Stimulated activated CD4-positive, alpha-beta T cell treated with anti-CD3 and anti-CD28 coated beads, Interleukin-15, amount 100 ng/mL, for 1 hour (primary cell): ENCODE measurements at places on chromosomes 2 and 18.

- no peak for DNase-seq
These were observed 72.1 kb downstream of the PSMG2 start for GRCh38 chr18:12774982-12775381.

DNA sequence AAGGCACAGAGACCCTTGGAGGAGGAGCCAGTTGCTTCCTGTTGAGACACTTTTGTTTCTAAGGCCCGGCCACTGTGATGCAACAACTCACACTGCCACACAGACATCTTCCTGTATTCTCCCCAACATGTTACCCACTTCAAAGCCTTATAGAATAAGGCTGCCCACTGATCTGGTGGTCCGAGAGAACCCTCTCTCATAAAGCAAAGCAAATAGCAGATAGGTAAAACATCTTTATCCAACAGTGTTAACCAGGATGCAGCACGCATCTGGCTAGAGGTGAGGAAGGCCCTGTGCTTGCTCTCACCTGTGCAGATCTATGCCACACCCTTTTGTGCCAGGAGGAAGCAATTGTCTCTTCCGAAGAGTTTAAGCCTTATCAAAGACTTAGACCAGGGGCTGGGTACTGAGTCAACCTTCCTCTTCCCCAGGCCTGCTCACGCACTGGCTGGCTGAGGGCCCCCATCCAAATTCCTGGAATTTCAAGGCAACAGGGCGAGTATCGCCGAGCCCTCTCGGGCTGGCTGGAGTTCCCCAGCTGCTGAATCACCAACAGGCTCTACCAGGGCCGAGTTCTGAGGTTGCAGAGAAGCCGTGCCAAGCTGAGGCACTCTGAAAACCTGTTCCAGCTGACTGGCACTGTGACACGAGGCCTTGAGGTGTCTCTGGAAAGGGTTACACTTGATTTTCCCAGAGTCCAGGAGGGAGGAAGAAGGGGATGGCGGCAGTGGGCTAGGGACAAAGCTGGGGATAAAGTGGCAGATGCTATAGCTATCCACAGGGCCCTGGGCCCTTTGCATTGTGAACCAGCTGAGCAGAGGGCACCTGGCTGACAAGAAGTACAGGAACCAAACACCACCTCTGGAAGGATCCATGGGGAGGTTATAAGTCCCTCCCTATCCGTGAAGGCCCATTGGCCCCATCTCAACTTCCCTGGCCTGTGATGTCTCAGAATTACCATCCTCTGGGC lies 29.3 kb downstream of the TGFA start:
- DNase-seq: no peak

DNA sequence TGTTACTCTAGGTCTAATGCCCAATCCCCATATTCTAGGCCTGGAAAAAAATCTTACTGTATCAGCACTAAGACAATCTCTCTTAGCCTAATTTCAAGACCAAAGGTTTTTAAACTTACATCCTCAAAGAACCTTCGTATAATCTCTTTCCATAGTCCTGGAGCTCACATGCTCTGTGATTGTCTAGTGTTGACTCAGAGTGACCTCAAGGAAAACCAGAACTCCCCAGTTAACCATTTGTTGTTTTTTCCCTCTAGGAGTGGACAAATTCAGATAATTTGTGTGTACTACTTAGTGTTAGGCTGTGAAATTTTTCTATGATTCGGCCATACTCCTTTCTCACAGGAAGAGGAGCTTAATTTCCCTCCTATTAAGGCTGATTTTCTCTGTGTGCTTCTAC lies 536.1 kb downstream of the SLC4A3 start:
- no peak for DNase-seq

GRCh38 chr2:43324259-43325106 lies 98.1 kb upstream of the ZFP36L2 start:
- no peak for DNase-seq

GRCh38 chr2:157732596-157732995 lies 103.9 kb upstream of the ACVR1C start:
- no peak for DNase-seq

- no peak for DNase-seq
These were observed 99.9 kb downstream of the PARD3B start for GRCh38 chr2:204645018-204645773.

- DNase-seq: no peak
These were observed 44.6 kb downstream of the ITGB1BP1 start for GRCh38 chr2:9378433-9379390.

DNA sequence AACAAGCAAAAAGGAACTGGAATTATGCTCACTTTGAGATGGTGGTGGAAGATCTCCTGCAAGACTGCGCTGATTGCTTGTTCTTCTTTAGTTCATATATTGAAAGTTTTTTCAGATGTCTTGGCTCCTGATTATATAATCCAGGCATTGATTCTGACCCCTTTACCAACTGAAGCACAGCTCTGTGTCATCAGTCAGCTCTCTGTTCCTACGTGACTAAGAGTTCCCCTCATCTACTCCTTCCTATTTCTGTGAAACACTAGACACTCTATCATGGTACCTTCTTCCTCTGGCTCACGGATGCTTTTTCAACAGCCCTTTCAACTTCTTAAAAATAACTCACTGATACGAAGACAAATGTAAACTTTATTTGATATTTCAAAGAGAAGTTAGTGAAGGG lies 788.6 kb downstream of the SOCS6 start:
- DNase-seq: no peak

GRCh38 chr18:8362863-8363262 lies 246.4 kb upstream of the RAB12 start:
- no peak for DNase-seq

DNA sequence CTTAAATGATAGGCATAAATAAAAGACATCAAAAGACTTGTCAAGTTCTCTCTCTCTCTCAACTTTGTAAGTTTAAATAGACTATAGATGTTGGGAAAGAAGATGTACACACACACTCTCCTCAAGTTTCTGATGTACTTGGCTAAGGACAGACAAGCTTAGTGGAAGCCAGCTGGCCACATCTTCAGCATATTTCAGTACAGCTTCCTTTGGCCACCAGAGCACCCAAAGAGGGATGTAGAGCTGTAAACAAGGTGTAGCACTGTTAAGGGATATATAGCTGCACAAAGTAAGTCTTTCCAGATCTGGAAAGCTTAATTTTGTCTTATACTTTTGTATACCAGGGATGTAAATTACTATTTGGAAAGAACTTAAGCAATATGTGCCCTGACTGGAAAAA lies 64.3 kb upstream of the MSTN start:
- DNase-seq: no peak

DNA sequence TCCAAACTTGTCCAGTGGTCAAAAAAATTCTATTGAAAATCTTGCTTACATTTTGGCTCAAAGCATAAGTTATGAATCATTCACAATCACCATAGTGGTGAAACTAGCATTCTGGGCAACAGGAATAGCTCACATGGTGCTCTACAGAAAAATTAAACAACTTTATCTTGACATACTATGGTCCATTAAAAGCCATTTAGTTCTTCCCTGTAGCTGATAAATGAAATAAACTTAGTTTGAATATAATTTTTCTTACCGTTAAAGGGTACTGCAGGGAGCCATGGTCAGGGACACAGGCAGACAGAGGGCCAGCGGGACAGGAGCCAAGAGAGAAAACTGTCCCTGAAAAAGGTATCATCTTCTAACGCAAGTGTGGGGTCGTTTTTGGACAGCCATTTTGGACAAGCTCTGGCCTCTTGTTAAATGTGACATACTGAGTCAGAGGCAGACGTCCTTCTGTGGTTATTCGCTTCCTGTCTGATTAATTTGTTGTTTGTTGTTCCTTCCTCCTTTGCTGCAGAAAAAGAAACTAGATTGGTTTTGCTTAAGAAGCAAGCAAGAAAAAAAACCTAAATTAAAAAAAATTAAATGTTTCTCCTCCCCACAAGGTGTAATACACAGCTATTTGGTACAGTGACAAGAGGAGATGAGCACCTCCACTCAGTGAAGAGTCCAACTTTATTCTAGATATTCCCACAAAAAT lies at the start of gene WIPF1:
TSS of gene WIPF1 (minus strand) at position 460 of the 703 bp plus-strand sequence. CDS start 12,231 bp downstream, outside the sequence.
- DNase-seq: no peak

GRCh38 chr2:130840506-130840905 lies 3.8 kb downstream of the ARHGEF4 start:
- DNase-seq: no peak

GRCh38 chr18:68438983-68439382 lies 275.9 kb downstream of the TMX3 start:
- DNase-seq: no peak

DNA sequence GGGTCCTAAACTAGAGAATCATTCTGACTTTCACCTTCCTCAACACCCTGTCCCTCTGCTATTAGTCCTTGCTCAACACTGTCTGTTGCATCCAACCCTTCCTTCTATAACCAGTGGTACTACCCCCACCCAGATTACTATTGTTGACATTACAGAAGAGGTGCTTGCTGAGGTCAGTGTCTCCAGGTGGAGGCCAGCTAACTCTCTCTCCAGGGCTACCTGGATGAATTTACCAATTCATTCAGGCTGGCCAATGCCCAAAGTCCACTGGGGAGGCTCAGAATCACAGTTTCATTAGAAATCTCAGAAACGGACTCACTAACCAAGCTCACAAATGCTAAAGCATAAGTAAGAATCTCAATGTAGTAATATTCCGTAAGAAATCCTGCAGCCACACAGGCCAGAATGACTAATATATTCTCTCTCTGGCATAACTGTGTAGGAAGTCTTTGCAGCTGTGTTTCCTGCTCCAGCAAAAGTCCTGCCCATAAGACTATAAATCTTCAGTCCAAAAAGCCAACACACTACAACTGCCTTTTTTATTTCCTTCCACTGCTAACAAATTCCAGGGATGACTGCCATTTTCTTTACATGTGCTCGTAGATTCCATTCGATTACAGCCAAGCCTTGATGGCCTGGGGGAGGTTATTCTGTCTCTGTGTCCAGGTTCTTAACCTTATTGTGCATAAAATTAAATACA lies 10.0 kb upstream of the TTR start:
- no peak for DNase-seq

- no peak for DNase-seq
These were observed 208.3 kb upstream of the HDAC4 start for GRCh38 chr2:239609162-239609561.

GRCh38 chr2:65767946-65768345 lies 335.5 kb upstream of the SPRED2 start:
- no peak for DNase-seq

GRCh38 chr2:105469781-105470180 lies 70.9 kb upstream of the FHL2 start:
- no peak for DNase-seq

GRCh38 chr2:197240421-197241041 lies 70.0 kb downstream of the ANKRD44 start:
- DNase-seq: no peak

- no peak for DNase-seq
These were observed 56.2 kb downstream of the PXDN start for GRCh38 chr2:1688161-1688560.

DNA sequence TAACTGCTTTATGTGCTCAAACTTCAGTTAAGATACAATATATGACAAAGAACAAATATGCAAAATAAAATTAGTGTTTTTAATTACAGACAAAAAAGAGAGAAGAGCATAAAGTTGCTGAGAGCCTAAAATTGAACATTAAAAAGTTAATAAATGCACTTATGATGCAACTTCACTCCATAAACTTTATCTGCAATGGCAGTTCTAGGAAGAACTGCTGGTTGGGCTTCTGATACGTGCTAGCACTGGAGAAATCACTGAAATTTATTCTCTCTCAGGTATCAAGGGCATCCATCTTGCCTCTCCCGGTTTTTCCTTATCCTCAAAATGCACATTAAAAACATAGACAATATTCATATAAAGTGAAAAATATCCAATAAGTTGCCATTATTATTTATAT lies 35.7 kb downstream of the MYO3B start:
- no peak for DNase-seq

GRCh38 chr2:60213865-60214625 lies 339.4 kb downstream of the BCL11A start:
- no peak for DNase-seq

- no peak for DNase-seq
These were observed 234.9 kb upstream of the CYRIA start for GRCh38 chr2:16900405-16901025.

DNA sequence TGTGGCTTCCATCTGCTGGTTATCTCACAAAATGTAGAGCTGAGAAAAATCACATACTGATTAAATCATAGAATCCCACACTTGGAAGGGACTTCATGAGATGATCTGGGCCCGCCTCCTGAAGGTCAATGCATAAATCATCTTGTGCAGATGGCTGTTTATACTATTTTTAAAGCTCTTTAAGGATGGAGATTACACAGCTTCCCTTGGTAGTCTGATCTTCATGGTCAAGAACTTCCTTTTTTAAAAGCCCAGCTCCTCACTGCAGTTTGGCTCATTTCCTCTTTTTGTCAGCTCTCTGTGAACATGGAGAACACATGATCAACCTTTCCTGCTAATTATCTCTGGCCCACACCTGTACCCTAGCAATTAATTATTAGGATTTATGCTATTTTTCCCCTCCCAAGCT lies 25.9 kb downstream of the GCG start:
- DNase-seq: no peak

DNA sequence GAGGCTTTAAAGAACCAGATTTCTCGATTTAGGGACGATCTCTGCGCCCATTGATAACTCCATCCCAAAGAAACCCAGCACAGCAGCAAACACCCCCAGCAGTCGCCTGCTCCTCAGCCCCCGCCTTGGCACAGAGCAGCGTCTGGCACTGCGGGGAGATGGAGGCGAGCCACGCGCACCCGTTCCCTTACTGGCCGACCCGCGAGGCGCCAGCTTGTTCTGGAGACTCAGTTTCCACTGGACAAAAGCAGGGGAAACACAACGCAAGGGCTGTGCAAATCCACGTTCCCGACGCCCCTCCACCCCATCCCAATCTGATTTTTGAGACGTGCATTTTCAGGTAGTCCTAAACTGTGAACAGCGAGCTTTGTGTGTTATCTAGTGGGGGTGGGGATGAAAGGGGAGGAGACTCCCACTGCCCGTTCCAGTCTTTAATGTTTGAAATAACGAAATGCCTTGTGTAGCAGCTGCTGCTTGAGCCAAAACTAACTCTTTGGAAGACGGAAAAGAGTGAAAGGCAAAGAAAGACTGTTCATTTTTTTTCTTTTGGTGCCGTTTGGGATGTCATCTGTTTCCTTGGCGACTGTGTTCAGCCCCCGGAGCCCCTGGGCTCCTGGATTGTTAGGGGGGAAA lies 143.2 kb downstream of the MEIS1 start:
- DNase-seq: no peak

DNA sequence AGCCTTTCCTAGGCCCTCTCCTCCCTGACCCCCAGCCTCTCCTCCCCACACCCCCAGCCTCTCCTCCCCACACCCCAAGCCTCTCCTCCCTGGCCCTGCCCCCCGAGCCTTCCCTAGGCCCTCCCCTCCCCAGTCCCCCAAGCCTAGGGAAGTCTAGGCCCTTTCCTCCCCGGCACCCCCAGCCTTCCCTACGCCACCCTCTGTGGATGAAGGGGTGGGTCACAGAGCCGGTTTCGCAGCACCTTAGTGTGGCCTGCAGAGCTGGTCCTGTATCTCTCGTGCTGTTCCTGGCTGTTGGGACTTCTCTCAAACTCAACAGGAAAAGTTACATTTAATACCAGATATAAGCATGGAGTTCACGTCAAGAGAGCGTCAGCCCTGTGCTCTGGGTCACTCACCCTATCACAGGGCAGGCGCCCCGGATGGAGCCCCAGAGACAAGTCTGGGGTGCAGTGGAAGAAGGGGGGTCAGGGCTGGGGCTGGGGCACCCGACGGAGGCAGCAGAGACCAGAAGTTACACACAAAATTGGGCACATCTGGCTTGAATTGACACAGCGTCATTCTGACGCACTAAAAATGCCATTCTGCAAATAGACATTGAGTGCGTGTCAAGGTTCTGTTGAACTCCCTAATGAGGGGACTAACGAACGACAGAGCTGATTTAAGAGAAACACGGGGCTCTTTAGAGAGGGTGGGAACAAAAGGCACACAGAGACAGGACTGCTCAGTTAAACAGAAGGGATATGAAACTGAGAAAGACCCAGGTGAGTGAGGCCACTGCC lies 24.0 kb downstream of the KCNIP3 start:
- DNase-seq: no peak
